ENCODE measurements at places on chromosomes 7 and 10.

GRCh38 chr7:13257661-13258060 is 570.2 kb downstream of the ARL4A start:
- DNase-seq = no peak

DNA sequence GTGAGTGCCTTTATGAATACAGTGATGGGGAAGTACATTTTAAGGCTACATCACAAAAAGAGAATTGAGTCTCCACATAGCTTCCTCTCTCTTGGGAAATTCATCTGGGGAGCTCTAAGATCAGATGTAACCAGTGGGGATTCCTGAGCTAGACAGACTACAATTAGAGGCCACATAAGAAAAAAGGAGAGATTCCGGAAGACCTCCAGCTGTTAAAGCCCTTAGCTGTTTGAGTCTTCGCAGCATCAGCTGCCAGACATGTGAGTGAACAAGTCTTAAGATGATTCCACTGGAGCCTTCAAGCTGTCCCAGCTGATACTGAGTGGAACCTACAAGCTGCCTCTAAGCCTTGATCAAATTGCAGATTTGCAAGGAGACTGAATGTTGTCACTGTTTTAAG is 448.5 kb downstream of the NXPH1 start:
- DNase-seq = no peak

DNA sequence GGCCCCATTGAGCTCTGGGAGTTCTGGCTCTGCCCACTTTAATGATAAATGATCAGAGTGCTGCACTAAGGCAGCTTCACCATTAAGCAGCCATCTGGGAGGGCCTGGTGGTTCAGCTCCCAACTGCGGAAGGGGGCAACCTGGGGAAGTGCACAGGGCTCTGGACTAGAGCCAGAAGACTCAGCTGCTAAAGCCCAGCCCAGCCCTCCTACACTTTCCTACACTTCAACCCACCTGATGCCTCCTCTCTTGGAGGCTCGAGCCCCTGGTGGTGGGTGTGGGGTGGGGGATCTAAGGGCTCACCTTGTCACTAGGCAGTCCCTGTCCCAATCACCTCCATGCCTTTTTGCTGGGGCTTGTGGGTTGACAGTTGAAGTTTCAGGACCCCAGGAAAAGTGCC is 60.6 kb upstream of the ANTXRL start:
- peak; percentile 73 for DNase-seq

DNA sequence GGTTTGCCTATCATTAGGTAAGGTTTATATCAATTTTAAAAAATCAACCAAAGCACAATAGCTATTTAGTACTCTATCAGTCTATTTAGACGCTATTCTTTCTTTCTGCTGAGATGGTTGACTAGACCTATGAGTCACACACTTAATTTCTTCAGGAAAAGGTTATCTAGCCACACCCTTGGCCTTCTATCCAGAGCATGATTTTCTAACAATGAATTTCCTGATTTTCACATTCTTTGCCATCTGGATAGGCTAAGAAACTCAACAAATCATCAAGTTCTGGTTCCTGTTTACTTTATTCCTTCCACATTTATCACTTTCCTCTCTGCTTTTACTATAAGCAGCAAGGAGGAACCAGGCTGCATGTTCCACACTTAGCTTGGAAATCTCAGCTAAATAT is 8.1 kb downstream of the PRPS1L1 start:
- no peak for DNase-seq

DNA sequence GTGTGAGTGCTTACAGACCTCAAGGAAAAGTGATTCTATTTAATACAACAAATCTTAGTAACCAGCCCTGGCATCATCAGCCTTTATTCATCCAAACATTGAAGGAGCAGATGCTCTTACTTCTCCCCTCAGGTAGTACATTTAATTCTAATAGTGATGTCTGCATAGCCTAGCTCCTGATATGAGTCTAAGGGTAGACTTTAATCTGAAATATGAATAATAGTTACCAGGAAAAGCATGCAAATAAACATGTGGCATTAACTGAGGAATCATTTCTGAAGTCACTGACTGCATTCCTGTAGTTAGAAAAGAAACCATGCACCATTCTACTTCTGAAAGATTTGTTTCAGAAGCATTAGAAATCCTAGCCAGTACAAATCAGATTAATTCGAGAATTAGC is 25.7 kb upstream of the LMBR1 start:
- no peak for DNase-seq

GRCh38 chr7:44313621-44314031 is 11.8 kb downstream of the CAMK2B start:
- no peak for DNase-seq

Measured in NCI-H2171 treated with DMSO at 0.1 percent for 48 hours (cell line).